ENCODE measurements at places on chromosomes 6 and 20. TPM values are rescaled to one million over a fixed set of nuclear protein-coding genes. Genes with fewer than 3 reads are reported as not detected.

CLPSL1 gene
- total RNA-seq = not detected

MAP1LC3A gene
- total RNA-seq = 28.3 TPM

MYT1 gene
- total RNA-seq = not detected

EDN1 gene
- total RNA-seq = 24.9 TPM

TMEM151B gene
- total RNA-seq = not detected

KIAA1755 gene
- 4.7 TPM for total RNA-seq

GTSF1L gene
- not detected for total RNA-seq

All from smooth muscle cell of the pulmonary artery (primary cell).